ENCODE measurements at places on chromosomes 3 and 15.

- DNase-seq = no peak
These were observed 113.7 kb downstream of the OXSM start for GRCh38 chr3:25903371-25904129.

DNA sequence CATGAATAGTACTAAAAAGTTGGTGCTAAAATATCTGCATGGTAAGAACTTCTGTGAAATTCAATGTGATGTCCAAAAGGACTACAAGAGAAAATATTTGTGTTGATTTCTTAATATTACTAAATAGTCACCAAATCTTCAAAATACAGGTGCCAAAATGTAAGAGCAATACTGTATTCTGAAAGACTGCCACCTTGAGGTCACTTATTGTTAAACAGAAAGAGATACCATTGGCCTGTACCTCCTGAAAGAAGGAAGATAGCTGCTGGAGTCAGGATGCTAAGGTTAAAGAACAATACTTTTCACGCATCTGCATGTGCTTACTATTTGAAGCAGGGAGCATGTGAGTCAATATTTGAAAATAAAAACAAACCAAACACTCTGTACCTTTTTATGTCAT is 72.0 kb upstream of the LSAMP start:
- peak; percentile 26 for DNase-seq

DNA sequence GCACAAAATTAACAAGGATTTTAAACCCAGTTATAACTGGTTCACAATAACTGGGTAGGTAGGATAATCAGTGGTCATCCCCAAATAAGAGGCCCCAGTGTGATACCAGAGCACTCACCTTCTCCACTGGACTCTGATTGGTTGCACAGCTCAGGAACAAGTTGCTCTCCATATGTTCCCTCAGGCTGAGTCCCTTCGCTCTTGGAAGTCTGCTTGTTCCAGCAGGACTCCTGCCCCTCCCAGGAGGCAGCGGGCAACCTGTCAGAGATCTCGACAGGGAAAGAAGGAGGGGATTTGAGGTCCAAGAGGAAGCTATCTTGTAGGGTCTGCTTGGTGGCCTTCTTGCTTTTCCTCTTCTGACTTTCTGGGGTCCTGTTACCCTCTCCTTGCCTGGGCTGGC is 51.6 kb upstream of the HEG1 start:
- peak; percentile 12 for DNase-seq

GRCh38 chr3:58298190-58298589 is 7.9 kb upstream of the RPP14 start:
- DNase-seq = no peak

- DNase-seq = peak; percentile 43
These were observed 29.4 kb upstream of the TMEM45A start for GRCh38 chr3:100463002-100463401.

DNA sequence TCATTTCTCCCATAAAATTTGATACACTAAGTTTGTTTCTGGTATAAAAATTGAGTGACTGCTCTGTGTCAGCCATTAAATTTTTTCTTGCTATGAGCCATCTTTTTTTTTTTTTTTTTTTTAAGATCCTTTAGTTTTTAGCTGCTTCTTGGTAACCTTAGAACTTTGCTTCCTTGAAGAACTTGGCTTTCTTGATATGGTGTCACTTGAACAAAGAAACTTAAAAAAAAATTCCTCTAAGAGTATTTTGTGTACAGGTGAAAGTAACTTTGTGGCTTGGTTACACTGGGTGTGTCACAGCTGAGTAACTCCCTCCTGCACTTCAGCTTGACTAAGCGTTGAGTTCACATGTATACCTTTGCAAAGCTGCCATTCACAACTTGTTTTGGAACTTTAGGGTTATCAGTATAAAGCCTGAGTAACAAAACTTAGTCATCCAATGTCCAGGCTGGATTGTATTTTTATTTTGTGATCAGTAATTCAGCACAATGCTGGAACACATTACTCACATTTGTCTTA is 6.5 kb downstream of the CHD2 start:
- DNase-seq = no peak

- DNase-seq = peak; percentile 85
These were observed 514.1 kb downstream of the MECOM start for GRCh38 chr3:169149349-169149890.

DNA sequence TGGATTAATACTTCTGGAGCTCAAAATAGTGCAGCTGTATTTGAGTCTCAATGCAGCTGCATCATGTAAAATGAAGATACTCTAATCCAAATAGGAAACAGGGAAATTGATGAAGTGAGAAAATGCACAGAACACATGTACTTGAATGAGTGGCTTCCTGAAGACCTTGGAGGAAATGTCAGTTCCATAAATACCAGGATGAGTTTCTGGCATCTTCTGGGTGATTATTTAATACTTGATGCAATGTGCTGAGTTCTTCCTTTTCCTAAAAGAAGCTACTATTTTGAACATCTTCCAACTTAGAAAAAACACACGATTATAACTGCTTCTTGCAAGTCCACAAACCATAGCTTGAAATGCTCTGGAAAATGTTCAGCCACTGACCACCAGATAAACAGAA is 162.8 kb downstream of the SLC9A9 start:
- DNase-seq = no peak

DNA sequence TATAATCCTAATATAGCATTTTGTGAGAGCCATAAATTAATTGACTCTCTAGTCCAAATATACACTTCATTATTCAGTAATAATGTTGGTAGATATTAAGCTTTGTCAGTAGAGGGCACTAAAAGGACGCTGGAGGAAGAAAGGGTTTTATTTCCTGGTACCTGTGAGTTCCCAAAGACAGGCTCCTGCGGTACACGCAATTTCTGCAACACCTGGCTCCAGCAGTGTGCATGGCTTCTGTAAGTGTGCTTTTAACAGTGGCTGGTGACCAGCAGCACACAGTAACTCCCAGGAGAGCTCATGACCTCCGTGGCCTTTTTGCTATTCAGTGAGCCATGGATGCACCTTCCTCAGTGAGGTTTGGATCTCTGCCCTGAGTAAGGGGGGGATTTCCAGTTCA is 338.3 kb upstream of the ZNF385D start:
- DNase-seq = no peak

DNA sequence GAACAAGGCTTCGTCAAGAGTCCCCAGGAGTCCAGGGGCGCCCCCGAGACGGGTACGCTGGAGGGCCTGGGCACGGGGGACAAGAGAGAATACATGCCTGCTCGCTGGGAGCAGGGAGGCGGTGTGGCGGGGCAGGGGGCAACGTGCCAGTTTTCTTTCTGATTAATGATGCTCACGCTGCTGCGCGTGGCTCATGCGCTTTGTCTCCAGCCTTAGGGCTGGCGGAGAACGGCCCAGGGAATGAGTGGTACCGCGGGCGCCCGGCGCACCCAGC is 408 bp upstream of the ARPP21 start:
- no peak for DNase-seq

DNA sequence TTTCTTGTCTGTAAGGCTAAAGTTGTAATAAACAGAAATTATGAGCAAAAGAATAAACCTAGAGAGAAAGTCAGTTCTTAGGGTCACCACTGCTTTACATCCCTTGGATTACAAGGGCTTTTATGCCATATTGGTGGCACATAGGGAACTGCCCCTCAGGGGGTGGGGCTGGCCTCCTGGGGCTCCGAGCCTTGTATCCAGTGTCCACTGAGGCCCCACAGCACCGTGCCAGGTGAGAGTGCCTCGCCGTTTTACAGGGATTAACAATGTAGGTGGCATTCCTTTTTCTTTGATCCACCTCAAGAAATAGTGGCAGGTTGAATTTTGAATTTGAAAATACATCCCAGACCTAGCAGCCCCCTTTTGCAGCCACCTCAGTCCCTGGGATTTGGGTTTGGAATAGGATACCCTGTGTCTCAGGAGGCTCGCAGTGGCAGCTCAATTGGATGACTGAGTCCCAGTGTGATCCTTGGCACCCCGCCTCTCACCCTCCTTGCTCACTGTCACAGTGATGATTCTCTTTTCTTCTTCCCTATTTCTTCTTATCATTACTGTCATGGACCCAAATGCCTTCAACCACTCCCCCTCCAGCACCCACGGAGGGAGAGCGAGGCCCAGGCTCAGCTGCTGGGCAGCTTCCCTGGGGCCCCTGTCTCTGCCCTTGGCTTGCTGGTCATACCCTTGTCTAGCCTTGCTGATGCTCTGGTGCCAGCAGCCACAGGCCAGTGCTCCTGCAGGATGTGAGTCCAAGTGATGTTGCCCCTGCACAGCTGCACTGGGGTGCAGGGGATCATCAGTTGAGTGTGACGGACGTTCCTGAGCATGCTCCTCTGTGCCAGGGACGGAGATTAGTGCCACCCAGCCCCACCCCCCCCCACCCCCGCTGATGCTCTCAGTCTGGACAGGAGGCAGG is 137.9 kb downstream of the DNAJB8 start:
- DNase-seq = no peak

- no peak for DNase-seq
These were observed 8.1 kb downstream of the XIRP1 start for GRCh38 chr3:39184081-39184967.

- DNase-seq = no peak
These were observed 331.7 kb upstream of the UMPS start for GRCh38 chr3:124398594-124398993.

DNA sequence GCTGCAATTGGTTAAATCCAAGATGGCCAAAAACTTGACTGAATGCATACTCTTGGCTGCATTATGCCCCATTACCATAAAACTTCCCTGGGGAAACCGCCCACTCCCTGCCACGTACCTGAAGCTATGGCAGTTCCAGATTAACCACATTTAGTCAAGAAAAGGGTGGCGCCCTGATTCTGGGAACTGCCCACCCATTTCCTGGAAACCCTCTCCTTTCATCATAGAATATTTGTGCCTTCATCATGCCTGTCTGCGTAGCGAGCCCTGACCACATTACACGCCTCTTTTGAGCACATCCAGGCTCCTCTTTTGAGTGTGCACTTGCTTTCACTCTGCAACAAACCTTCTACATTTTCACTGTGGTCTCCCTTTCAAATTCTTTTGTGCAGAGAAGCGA is 5.2 kb downstream of the LINS1 start:
- no peak for DNase-seq

- DNase-seq = no peak
These were observed 113.1 kb downstream of the NUP210 start for GRCh38 chr3:13307041-13307440.

DNA sequence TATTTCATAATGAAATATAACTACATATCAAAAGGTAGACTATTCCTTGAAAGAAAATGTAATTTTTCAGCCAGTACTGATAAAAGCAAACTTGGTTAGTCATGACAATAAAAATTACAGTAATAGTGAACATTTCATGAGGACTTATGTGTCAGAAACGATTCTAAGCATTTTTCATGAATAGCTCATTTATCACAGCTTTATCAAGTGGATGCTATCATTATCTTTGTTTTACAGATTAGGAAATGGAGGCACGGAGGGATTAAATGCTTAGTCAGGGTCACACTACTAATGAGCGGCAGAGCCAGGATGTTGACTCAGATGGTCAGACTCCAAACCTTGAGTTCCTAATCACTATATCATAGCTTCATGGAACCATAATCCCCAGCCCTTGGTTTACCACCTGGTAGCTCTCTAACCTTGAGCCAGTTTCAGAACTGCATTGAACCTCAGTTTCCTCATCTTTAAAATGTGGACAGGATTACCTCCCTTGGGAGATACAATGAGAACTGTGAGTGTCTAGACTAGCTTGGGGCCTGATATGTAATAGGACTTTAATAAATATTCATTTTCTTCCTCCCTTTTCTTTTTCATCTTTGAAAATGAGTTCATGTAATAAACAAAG is 85.4 kb downstream of the TNIK start:
- DNase-seq = no peak

DNA sequence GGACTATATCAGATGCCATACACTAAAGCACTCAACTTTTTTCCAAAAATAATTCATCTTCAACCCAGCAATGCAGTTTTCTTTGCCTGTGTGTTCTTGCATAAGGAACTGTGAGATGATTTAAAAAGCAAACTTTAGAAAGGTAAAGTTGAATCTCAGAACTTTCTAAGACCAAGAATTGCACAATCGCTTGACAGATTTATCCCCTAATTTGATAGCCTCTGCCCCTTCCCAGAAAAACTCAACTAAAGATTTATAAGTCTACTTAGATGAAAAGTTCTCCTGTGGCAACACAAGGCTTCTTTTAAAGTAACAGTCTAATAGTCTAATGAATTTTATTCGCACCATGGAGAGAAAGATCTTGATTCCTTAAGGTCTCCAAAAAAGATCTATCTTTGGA is 259.3 kb downstream of the MAGI1 start:
- no peak for DNase-seq

DNA sequence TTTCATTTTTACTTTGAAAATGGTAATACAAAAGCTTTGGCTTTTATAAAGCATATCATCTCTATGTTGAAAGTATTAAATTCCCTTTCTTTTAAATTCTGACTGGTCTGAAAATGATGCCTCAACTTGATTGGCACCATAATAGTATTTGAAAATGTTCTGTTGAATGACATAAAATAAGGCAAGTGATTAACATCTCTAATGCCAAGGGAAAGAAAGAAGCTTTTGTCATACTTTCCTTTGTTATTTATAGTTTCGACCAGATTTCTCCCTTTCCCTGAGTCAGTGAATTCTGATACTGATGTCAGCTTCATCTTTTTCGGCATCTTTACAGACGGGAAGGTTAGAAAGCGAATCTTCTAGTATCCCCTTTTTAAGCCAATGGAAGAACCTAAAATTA is 3.4 kb upstream of the AP4E1 start:
- DNase-seq = no peak

- no peak for DNase-seq
These were observed 29.0 kb downstream of the FOXL2NB start for GRCh38 chr3:138976047-138976446.

DNA sequence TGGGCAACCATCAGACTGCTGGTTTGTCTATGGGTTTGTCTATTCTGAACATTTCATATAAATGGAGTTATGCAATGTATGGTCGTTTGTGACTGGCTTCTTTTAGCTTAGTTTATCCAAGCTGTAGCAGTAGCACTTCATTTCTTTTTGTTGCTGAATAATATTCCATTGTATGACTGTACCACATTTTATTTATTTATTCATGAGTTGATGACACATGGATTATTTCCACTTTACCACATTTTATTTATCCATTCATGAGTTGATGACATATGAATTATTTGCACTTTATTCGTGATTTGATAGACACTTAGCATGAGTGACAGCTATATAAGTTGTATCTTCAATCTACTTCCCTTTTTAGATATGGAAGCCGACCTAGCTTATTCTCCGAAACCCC is 70.0 kb downstream of the IQGAP1 start:
- no peak for DNase-seq

DNA sequence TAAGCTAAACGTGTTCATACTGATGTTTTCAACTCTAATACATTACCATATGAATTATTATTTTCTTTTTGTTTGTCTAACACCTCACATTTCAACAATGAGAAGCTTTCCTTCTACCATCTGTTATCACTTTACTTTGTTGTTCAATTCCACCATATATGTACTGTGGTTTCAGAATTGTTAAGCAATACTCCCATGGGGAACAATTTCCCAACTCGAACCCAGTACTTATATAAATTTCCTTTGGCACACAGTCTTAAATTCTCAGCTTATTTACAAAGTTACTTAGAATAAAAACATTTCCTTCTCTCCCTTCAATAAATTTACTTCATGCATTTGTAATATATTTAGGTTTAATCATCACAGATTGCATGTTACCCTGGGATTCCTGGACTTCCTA is 1764.4 kb downstream of the OTOL1 start:
- DNase-seq = no peak

Measured in DMS 273 treated with DMSO at 0.1 percent for 48 hours (cell line).